T-cell (primary cell): ENCODE measurements at places on chromosomes 1 and 21.

DNA sequence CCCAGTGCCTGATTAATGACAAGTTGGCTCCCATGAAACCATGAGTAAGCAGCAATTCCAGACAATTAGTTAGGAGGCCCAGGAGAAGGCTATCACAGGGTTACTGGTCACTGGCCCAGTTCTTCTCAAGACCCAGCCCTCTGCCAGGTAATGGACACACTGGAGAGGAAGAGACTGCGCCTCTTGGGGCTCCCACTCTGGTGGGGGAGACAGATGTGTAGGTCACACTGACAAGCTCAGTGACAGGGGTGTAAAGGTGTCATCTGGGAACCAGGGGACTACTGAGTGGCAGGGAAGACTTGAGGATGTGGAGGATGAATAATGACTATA is 4.9 kb downstream of the HPCA start:
- no peak for DNase-seq

- peak; percentile 53 for DNase-seq
Measured at GRCh38 chr1:168362991-168363390, 82.3 kb downstream of the TBX19 start.

DNA sequence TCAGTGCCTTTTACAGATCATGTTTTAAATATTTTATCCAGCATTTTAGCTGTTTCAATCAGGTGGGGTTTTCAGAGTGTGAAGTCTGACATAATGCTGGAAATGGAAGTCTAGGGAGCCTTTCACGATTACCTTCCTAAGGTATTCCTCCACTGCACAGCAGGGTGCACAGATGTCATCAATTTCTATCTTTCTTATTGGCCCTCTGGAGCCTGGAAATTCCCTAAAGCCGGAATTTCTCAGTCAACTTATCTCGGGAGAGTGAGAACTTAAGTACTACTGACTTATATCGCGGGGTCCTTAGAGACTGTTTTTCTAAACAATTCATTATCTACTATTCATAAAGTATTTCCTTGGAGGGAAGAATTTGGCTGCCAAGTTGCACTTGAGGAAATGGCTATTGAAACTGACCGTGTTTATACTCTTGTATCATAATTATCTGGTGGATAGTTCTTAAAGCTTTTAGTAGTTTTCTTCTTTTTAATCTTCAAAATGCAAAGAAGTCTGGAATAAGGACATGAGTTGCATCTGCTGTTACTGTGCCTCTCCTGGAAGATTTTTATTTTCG is 311.8 kb upstream of the B3GALT2 start:
- no peak for DNase-seq

DNA sequence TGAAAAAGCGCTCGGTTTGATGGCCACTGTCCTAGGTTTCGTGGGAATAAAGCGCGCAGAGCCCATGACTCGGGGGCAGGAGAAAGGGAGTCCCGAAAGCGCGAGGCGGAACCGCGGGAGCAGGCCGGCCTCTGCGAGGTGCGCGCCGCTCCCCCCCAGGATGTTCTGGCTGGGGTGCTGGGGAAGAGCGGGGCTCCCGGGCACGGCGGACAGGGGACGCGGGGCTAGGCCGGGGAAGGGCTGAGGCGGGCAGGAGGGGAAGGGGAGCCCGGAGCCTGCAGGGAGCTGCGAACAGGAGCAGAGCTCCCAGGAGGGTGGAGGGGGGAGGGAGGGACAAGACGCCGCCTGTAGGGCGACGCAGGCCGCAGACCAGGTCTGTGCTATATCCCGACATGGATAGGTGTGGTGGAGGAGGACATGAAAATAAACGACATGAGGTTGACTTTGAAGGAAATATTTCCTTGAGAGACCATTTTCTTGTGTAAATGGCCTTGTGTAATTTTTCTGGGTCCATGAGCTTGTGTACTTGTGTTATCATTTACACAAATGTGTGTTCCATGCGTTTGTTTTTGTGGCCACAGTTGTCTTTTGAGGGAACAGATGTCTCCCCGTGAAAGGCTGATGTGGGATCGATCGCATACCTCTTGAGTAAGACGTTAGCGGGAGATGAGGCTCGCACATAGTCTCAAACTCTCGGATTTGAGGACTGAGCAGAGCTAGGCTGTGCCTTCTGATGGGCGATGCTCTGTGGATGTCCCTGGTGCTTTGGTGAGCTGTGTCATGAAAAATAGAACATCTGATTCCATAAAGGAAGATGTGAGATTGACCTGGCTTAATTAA is 1.3 kb downstream of the PCNT start:
- no peak for DNase-seq

DNA sequence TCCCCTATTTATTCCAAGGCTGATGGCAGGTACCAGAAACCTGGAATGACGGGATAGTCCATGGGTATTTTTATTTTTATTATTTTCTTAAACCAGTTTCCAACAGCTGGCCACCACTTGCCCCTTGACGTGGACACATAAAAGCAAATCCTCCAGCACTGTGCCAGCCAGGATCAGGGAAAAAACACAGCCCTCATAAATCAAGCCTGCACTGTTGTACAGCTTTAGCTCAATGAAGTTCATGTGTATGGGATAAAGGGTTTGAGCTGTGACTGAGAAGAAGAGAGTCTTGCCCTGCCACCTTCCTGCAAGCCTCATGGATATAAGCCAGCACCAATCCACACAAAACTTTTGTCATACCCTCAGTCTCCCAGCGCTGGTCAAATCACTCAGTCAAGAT is 303.8 kb upstream of the SPAG17 start:
- no peak for DNase-seq

- DNase-seq, result no peak
Measured at GRCh38 chr1:87329526-87330056, 911 bp downstream of the LMO4 start.
